Hindlimb muscle (tissue), 1 donor: ENCODE measurements at places on chromosomes 5 and 9.

DNA sequence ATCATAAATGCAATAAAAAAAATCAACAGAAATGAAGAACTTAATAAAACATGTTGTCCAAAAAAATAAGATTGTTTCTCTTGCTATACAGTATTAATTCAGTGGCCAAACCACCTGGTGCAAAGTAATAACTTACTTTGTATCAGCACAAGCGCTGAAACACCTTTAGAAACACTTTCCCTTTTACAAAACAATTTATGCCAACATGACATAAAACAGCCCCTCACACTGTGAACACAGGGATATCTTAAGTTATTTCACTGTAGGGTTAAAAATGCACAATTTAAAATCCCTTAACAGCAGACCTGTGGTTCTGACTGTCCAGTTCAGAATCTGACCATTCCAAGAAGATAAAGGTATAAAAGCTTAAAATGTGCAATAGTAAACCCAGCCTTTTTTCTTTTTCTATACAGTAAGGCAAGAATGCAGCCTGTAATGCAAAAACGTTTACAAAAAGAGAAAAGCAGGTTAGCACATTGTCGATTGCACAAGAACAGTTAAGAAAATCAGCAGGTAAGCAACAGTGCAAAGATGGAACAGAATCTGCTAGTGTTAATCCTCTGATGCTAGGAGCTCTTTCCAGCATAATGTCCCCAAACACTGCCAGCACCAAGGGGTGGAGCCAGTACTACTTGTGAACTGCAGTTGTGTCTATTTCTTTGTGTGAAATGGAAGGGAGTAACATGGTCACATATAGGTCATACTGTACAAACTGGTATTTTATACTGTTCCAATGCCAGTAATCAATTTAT is 21.6 kb downstream of the RAB14 start:
- no peak for DNase-seq

DNA sequence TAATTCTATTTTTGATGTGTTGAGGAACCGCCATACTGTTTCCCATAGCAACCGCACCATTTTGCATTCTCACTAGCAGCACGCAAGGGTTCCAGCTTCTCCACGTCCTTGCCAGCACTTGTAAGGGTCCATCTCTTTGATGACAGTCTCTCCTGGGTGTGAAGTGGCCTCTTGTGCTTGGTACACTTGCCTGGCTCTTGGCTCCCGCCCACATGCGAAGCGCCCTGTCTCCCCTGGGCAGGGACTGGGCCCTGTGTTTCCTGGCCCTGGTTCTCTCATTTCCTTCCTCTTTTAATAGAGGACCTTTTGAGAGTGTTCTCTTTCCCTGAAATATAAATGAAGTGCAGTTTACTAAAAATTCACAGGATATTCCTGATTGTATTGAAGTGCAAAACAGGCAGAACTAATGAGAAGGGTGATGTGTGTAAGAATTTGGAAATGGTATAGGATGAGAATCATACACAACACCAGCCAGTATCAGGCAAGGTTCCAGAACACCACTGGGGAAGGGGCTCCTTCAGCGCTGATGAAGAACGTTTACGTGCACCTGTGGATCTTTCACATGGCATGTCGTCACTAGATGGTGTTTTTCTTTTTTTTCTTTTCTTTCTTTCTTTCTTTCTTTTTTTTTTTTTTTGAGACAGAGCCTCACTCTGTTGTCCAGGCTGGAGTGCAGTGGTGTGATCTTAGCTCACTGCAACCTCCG is 73.0 kb downstream of the EHMT1 start:
- DNase-seq = no peak

GRCh38 chr9:109444771-109445320 is 53.3 kb downstream of the PTPN3 start:
- no peak for DNase-seq

- no peak for DNase-seq
Measured at GRCh38 chr9:86257391-86257790, 2.1 kb downstream of the C9orf153 start.

DNA sequence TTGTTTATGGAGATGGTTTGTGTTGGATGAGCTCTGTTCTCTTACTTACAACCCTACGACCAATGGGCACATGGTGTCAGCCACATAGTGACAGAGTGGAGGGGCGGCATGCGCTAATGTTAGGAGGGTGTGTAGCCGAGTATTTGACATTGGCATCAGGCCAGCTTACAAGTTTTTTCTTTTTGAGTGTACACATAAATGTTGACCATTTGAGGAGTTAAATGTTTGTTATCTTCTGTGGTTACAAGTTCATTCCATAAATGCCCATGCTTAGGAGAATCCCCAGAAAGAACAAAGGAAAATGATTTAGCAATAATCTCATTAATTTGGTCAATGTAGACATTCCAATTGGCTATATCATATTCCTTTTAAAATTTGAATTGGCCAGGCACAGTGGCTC is 180.1 kb upstream of the ELL2 start:
- no peak for DNase-seq
